ENCODE measurements at places on chromosomes 5 and 9.

GRCh38 chr9:27407491-27407890 lies 110.5 kb upstream of the EQTN start:
- DNase-seq = no peak

DNA sequence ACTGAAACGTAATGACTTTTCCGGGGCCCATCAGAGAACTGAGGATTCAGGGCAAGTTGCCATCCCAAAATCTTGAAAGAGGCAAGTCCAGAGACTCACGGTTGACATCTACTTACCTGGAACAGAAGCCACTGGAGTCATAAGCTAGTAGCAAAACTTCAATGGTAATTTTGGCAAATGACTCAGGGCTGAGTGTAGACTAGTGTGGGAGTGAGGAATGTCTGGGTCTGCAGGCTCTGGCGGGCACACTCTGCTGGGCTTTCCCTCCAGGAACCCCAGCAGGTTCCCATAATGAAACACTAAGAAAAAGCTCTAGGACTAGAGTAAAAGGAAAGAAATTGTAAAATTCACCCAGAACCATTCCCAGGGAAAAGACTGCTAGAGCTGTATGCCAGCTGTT lies 122.9 kb upstream of the NFIL3 start:
- DNase-seq = no peak

DNA sequence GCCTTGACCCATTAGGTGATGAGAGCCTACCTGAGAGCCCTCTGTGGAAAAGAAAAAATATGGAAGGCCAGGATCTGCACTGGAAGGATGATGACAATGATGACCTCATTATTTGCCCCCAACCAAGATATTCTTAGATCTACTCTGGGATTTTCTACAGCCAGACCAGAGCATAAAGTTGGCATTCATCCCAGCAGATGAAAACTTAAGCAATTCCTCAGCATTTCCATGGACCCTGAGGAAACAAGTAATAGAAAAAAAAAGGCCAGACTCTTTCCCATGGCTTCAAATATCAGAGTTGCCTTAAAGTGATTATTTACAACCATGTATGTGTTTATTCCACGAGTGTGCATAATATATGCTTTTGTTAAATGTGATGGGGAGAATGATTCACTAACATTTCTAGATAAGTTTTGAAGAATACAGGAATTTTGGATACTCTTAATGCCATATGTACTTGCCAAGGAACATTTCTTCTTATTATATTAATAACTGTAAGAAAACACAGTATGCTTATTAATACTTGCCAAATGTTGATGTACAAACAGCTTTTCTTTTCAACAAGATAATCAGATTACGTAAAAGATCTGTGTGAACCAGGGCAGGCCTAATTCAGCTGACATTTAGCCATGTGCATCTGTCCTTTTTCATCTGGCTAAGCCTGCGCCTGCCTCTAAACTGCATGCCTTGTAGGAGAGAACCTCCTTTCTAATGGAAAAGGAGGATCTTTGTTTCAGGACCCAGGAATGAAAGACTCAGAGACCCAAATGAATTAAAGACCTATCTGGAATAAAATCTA lies 94.8 kb downstream of the ARRDC3 start:
- no peak for DNase-seq

- no peak for DNase-seq
These were observed 392.6 kb upstream of the BRINP1 start for GRCh38 chr9:119761812-119762211.

- no peak for DNase-seq
These were observed 59.8 kb upstream of the TBC1D9B start for GRCh38 chr5:179967489-179967888.

DNA sequence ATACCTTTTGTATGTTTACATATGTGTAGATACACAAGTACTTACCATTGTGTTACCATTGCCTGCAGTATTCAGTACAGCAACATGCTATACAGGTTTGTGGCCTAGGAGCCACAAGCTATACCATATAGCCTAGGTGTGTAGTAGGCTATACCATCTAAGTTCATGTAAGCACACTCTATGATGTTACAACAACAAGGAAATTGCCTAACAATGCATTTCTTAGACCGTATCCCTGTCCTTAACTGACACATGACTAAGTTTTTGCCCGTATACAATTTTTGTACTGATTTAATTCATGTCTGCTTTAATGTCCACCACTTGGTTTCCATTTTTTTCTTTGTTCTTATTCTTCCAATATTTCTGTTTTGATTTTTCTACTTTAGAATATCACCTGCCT lies 18.5 kb downstream of the TNPO1 start:
- peak; percentile 4 for DNase-seq

GRCh38 chr9:4258320-4259090 lies 41.4 kb downstream of the GLIS3 start:
- DNase-seq = no peak

GRCh38 chr5:8633259-8633658 lies 764.3 kb downstream of the MTRR start:
- DNase-seq = no peak

DNA sequence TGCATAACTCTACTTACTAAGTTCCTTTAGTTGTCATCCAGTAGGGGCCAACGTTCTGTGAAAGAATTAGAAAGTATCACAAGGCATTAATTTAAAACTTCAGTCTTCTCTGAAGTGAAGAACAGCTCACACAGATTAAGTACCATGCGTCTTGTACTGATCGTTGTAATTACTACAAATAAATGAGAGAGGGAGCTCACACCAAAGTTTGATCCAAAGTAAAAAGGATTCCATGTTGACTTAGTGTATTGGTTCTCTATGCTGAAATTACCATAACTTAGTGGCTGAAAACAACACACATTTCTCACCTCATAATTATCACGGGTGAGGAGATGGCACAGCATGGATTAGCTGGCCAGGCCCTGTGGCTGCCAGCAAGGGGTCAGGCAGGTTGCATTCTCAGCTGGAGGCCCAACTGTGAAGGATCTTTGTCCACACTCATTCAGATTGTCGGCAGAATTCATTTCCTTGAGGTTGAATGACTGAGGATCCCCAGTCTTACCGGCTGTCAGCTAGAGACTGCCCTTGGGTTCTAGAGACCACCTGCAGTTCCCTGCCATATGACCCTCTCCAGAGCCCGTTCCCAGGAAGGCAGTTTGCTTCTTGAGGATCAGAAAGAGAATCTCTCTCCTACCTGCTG lies 169.1 kb downstream of the YTHDC2 start:
- DNase-seq = no peak

GRCh38 chr9:130701059-130702022 lies 7.8 kb downstream of the EXOSC2 start:
- peak; percentile 47 for DNase-seq

DNA sequence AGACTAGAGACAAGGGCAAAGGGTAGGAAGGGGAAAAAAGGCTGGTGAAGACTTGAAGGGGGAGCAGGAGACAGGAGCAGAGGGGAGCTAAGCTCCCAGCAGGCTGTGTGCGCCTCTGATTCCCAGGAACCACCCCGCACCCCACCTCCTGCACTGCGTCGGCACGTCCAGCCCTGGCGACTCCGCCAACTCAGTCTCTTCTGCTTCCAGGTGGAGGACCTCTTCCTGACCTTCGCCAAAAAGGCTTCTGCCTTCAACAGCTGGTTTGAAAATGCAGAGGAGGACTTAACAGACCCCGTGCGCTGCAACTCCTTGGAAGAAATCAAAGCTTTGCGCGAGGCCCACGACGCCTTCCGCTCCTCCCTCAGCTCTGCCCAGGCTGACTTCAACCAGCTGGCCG lies 30.5 kb downstream of the DYNC2I2 start:
- no peak for DNase-seq

- DNase-seq = no peak
These were observed 636.2 kb downstream of the MTRR start for GRCh38 chr5:8505196-8505595.

GRCh38 chr5:157516006-157516405 lies 56.0 kb downstream of the NIPAL4 start:
- DNase-seq = no peak
